Trophoblast cell (in vitro differentiated cells and primary cell): ENCODE measurements at places on chromosomes 6 and 20.

DNA sequence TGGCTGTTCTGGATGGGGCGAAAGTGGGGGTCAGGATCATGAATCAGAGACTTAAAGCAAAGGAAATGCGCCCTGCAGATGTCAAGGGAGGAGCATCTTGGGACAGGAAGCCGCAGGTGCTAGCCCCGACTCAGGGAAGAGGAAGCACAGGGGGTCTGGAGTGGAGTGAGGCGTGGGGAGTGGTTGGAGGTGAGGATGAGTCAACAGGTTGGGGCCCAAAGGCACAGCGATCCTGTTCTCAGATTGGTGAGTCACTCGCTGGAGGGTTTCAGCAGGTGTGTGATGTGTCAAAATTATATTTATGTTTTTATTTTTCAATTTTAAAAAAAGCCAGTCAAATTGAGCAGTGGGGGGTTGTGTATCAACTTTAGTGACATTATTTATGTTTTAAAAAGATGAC lies 19.0 kb downstream of the PACSIN1 start:
- DNase-seq = no peak

- DNase-seq = no peak
Measured at GRCh38 chr6:112279031-112279935, 24.9 kb upstream of the LAMA4 start.

DNA sequence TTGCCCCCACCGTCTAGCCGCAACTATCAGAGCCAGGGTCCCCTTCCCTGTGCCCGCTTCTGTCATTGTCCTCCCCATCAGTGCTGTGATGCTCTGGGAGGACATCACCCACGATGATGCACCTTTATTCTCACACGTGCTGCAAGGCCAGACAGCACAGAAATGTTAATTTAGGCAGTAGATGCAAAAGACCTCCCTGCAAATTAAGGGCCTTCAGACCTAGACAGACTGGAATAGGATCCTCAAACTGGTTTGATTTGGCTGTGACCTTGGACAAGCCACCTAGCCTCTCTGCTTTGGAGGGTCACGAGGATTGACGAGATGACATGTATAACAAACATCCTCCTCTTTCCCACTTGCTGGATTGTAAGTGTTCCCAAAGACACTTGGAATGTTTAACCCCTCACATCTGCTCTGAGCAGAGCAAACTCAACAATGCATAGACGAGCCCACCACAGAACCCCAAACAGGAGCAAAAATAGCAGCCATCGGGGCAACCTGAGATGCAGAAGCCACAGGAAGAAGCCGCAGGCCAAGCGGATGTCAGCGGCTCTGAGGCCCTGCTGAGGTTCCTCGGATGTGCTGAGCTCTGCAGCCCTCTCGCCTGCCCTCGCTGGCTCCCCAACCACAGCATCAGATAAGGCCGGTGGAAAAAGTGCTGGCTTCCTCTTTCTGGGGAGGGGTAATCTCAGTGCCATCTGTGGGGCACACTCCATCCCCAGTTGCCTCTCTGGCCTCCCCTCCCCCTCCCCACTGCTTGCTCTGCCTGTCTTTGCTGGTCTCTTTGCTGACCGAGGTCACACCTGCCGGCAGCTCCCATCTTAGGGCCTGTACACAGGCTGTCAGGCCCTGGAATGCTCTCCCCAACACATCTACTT lies 35.3 kb downstream of the TOX2 start:
- DNase-seq = no peak

DNA sequence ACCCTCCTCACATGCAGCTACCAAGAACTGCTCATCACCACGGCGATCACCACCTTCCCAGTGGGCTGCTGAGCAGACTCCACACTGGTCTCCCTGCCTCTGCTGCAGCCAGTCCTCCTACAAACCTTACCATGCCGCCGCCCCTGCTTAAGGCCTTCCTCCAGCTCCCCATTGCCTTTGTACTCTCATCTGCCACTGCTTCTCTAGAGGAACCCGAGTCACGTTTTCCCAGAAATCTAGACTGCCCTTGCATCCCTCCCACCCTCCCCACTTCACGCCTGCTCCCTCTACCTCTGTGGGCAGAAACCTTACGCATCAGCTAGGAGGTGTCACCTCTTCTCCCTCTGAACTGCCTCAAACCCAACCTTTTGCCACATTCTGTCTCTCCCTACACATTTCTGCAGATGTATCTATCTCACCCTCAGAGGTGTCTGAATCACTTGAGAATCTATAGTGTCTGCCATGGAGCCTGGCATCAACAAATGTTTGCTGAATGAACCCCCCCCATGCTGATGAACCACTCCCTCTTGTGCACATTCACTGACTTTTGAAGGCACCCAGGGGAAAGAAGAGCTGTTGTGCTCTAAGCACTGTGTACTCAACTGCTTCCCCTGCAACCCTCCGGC lies 4.3 kb downstream of the E2F1 start:
- DNase-seq = no peak

DNA sequence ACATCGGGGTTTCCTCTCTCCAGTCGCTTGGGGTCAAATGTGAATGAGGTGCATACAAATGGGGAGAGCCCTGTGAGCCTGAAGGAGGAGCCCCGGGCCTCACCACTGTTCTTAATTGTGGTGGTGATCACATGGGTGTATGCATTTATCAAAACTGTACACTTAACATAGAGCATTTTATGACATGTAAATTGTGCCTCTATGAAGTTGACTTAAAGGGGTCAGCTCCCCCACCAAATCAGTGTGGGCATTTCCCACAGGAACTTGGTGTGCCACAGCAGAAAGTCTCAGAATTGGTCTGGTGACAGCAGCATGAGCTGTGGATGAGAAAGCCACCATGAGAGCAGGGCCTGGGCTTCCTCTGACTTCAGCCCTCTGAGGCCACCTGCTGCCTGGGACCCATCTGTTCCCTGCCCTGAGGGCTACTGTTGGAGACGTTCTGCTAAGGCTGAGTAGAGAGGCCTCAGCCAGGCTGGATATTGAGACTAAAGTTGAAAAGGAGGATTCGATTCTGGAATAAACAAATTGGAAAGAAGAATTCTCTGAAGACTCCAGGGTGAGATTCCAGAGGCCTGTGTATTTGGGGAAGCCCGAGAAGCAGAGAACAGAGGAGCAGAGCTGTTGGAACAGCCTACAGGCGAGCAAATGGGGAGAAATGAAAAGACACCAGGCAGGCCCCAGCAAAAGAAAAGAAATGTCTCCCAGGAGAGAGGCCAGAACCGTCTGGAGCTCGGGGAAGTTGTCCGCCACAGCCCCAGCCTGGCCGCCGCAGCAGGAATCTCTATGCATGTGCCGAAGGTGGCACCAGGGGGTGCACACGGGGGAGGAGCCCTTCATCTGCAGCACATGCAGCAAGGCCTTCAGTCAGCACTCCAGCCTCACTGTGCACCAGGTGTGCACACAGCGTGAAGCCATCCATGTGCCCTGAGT lies 37.6 kb upstream of the XRN2 start:
- no peak for DNase-seq

GRCh38 chr20:10576411-10577090 lies 97.2 kb downstream of the JAG1 start:
- DNase-seq = no peak

DNA sequence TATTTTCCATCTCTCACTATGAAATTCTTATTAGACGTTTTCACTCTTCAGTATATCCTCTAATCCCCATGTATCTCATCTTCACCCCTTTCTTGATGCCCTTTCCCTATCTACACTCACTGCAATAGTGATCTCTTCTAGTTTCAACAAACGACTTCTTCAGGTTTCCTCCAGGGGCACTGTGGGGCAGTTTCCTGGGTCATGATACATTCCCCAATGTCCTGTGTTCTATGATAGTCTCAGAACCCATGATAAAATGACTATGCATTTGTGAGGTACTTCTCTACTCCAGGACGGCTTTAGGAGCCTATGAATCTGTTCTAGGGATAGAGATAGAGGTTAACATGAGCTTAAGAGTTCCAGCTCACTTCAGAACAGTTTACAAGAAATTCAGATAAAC lies 183.3 kb downstream of the FOXC1 start:
- peak; percentile 58 for DNase-seq

DNA sequence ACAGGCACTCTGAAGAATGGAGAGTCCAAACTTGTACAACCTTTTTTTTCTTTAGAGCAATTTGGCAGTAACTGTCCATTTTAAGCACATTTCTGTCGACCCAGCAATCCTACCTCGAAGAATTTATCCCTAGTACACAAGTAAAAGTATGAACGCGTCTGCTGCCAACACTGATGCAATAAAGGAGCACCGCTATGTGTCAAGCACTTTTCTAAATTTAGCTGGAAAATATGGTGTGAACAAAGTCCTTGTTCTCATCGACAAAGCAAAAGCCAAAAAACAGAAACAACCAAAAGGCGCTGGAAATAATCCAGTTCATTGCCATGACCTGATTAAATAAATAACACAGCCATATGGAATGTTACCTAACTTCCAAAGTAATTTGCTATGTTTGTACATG lies 1.1 kb downstream of the DPM1 start:
- DNase-seq = no peak

GRCh38 chr6:113586413-113587077 lies 270.6 kb upstream of the MARCKS start:
- no peak for DNase-seq

GRCh38 chr6:56242346-56242745 lies 5.0 kb downstream of the COL21A1 start:
- no peak for DNase-seq

GRCh38 chr6:97240222-97240621 lies 42.8 kb downstream of the MMS22L start:
- DNase-seq = no peak

GRCh38 chr20:33239979-33240736 lies 4.4 kb downstream of the BPIFA1 start:
- peak; percentile 65 for DNase-seq

GRCh38 chr6:25472306-25472705 lies 179.7 kb upstream of the SCGN start:
- no peak for DNase-seq

DNA sequence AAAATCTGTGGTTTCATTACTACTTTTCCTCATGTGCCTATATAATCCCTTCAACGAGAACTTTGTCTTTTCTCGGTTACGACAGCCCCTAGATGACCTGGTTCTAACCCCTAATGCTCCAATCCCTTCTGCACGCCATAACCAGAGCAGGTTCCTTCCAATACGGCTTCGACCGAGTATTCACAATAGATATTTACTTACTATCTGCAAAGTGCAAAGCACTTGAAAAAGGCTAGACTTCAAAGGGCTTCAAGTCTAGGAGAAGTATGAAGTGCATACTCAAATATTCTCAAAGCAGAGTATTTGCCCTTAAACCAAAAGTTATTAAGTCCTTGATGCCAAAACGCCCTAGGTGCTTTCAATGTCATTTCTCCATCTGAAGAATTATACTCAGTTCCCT lies 63.4 kb upstream of the NHSL1 start:
- no peak for DNase-seq

DNA sequence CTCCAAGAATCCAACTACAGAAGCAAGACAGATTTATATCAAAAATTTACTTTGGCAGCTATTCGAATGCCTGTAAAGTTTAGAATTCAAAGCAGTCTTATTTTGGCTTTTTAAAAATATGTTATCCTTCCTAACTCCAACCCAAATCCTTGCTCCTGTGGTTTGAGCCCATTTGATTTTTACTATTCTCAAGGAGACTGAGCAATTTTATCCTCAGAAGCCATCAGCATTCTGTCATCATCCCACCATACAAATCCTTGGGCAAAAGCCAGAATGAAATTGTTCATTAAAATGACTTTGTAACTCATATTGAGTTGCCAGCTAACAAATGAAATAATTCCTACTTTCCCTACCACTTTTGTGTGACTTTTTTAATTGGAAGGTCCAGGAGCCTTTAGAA lies 392.8 kb downstream of the ADGRB3 start:
- DNase-seq = no peak

DNA sequence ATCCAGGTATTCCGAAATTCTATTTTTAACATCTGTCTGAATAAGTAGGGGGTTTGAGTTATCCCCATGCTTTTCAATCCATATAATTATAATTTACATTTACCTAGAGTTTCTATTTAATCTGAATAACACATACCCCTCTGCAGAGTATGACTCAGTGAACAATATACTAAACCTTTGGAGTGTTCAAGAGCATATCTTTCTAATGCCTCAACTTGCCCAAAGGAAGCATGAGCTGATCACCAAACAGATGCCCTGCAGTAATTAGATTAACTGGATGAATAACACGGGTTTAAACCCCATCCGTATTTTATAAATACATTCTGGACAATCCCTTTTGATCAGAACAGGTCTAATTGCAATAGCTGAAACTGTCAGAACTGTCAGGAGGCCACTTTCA lies 897.1 kb downstream of the TFAP2A start:
- DNase-seq = no peak

- no peak for DNase-seq
Measured at GRCh38 chr20:49452011-49452482, 30.4 kb downstream of the KCNB1 start.

DNA sequence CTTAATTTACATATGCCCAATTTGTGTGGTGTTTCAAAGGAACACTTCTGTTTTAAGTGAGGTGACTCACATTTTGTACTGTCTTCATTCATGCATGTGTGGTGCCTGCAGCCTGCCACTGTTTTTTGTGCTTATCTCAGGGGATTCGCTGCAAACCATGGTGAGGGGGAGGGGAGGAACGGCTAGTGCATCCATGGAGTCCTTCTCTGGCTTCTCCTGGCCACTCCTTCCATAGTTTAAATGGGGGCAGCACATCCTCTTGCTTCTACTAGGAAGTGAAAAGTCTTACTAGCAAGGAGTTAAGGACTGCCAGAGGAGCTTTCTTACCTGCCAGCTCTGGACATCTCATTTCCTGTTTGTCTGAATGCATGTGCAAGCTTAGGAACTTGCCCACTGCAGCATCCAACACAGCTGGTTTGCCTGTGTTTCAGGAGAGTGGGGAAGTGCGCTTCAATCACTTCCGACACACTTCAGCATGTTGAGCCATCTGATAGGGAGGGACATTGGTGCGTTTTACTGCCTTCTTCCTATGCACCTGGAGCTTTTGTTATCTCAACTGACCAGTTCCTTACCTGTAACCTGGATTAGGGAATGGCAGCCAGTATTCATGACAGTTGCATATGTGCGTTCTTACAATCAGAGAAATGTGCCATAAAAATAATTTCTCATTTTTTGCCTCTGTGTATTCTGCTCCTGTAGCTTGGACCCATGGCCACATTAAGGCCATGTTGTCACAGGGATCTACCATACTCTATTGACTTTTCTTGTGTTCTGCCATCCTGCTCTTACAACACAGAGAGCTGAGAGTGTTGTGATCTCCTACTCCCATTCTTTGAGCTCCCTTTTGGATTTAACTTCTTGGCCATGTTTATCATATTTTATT lies 211.3 kb downstream of the ARID1B start:
- DNase-seq = no peak

- no peak for DNase-seq
Measured at GRCh38 chr20:4073852-4074741, 58.7 kb upstream of the RNF24 start.
